ENCODE measurements at places on chromosomes 2 and 18. TPM values are rescaled to one million over a fixed set of nuclear protein-coding genes. Genes with fewer than 3 reads are reported as not detected.

CDH7 gene
- total RNA-seq, result not detected

EVX2 gene
- not detected for total RNA-seq

GRCh38 chr2:86781363-86781762, 9.3 kb downstream of the CD8A start:
- no peak for DNase-seq

- DNase-seq, result no peak
These were observed 260.0 kb upstream of the FN1 start for GRCh38 chr2:215695861-215696260.

- DNase-seq, result no peak
These were observed 53.0 kb upstream of the ASAP2 start for GRCh38 chr2:9153643-9153980.

GRCh38 chr18:3008541-3008940, 4.4 kb downstream of the LPIN2 start:
- DNase-seq, result no peak

Data from G401 (cell line).